ENCODE measurements at places on chromosomes 6 and 20. TPM values are rescaled to one million over a fixed set of nuclear protein-coding genes. Genes with fewer than 3 reads are reported as not detected.

ADGRF1 gene
- not detected for total RNA-seq

- DNase-seq = no peak
- H3K27me3 ChIP-seq = no peaks in the 10 kb centered on the region
- no peaks in the 10 kb centered on the region for H3K36me3 ChIP-seq
- H3K27ac ChIP-seq = no peak overlapping the region
- H3K4me1 ChIP-seq = no peaks in the 10 kb centered on the region
Observed at GRCh38 chr6:155687645-155688044, 232.0 kb upstream of the NOX3 start.

DNA sequence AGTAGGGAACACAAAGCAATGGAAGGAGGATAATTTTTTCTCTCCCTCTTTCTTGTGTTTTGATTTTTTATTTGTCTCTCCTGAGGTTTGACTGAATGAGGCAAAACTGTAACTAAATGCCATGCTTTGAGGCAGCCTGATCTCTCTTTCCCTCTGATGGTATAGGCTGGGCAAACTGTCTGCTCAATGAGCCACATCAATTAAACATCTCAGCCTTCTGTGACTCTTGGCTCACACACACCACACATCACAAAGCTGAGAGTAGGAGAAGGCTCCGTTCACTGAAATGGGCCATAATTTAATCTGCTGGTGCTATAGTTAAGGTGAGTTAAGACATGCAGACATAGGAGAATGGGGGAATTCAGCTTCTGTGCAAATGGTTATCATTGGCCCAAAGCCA is 28.1 kb upstream of the SCGN start:
- H3K36me3 ChIP-seq = no peaks in the 10 kb centered on the region
- no peaks in the 10 kb centered on the region for H3K4me1 ChIP-seq
- H3K27ac ChIP-seq = no peak overlapping the region
- no peak for DNase-seq
- H3K27me3 ChIP-seq = no peaks in the 10 kb centered on the region

DAAM2 gene
- 13.1 TPM for total RNA-seq

- no peak overlapping the region for H3K4me3 ChIP-seq
- H3K27me3 ChIP-seq = no peaks in the 10 kb centered on the region
- H3K36me3 ChIP-seq = no peaks in the 10 kb centered on the region
- no peak for DNase-seq
- no peaks in the 10 kb centered on the region for H3K4me1 ChIP-seq
- no peak overlapping the region for H3K27ac ChIP-seq
Observed at GRCh38 chr6:51300510-51300909, 481.8 kb downstream of the TFAP2B start.

GRCh38 chr6:110039981-110040383 is 61.9 kb downstream of the GPR6 start:
- H3K27me3 ChIP-seq = peaks cover 7% of the 10 kb centered on the region
- DNase-seq = peak; percentile 9
- no peaks in the 10 kb centered on the region for H3K36me3 ChIP-seq

DNA sequence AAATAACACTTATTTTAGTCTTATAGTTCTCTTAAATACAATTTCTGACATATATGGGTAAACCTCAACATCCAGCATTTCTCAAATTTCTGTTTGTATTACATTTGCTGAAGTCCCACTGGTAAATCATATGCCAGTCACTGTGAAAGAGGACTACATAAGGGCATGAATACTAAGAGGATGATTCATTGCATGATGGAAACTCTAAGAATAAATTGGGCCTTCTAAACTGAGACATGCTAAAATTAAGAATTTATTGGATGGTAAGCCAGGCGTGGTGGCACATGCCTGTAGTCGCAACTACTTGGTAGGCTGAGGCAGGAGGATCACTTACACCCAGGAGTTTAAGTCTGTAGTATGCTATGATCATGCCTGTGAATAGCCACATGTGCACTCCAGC is 12.1 kb downstream of the DEFB123 start:
- no peak overlapping the region for H3K27ac ChIP-seq
- no peaks in the 10 kb centered on the region for H3K36me3 ChIP-seq
- H3K27me3 ChIP-seq = no peaks in the 10 kb centered on the region
- no peaks in the 10 kb centered on the region for H3K4me1 ChIP-seq

DNA sequence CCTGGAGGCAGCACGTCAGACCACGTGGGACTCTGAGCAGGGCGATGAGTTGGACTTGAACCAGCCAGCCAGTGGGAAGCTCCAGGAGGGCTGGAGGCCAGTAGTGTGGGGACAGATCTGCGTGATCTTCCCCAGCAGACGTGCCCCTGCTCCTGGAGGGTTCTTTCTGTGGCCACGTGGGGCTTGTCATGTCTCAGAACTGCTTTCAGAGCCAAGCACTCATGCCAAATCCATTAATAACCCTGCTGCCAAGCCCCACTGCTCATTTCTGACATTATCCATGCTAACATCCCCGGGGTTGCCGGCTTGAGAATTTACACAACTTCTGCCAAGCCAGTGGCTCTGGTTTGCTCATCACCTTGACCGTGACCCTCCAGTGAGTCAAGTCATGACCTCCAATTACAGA is 38.3 kb downstream of the SIRPA start:
- peaks cover 23% of the 10 kb centered on the region for H3K36me3 ChIP-seq
- H3K27me3 ChIP-seq = no peaks in the 10 kb centered on the region
- peaks cover 14% of the 10 kb centered on the region for H3K4me1 ChIP-seq
- H3K27ac ChIP-seq = no peak overlapping the region

TRIM31 gene
- total RNA-seq = not detected

DNAH8 gene
- total RNA-seq = under 0.01 TPM

DNA sequence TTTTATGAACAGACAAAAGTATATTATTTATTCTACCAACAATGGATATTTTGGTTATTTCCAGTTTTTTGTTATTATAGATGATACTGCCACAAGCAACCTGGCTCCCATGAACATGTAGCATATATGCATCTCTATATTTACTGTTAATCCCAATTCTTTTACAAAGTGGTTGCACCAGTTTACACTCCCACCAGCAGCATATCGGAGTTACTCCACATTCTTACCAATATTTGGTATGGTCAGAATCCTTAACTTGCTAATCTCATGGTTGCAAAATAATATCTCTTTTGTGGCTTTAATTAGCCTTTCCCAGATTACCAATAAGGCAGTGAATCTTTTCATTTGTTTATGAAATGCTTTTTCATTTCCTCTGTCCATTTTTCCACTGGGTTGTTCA is 137.6 kb upstream of the CDYL start:
- no peak for DNase-seq
- H3K36me3 ChIP-seq = no peaks in the 10 kb centered on the region
- no peak overlapping the region for H3K4me3 ChIP-seq
- no peak overlapping the region for H3K27ac ChIP-seq
